Panc1 (cell line): ENCODE measurements at places on chromosomes 4 and X.

DNA sequence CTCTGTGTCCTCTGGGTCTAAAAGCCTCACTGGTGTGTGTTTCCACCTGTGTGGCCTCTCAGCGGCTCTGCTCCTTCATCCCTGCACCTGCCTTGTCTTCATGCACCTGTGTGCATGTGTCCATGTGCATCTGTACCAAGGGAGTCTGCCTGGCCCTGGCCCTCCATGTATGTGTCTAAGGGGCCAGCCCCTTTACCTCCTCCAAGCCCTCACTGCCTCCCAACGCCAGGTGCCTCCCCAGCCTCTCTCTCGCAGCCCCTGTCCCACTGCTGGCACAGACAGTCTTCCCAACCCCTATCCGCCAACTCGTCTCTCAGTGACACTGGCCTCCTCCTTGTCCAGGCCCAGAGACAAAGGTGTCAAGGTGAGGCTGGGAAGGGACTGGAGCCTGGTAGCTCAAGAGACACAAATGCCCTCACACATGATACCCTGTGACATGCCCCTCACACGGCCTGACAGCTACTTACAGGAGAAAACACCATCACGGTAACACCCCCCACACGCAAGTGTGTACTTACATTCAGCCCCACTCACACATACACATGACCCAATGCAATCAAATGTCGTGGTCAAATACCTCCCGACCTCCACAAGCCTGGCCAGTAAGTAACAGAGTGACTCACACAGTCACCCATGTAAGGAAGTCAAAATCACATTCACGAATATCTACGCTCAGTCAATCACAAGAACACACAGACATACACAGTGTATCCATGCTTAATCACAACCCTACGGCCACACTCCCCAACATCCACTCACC lies 11.4 kb downstream of the L1CAM start:
- no peak for DNase-seq

DNA sequence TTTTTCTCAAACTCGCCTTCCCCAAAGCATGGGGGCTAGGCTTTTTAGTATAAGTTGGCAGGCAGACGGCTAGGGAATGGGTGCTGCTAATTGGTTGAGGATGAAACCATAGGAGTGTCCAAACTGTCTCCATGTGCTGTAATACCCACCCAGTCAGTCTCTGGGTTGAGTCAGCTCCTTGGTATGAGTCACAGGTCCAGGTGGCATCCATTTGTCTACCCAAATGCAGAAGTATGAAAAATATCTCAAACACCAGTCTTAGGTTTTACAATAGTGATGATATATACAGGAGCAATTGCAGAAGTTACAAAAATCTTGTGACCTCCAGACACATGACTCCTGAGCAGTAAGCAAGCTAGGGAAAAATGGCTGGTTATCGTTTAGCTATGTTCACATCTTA lies 27.4 kb upstream of the CCSER1 start:
- no peak for DNase-seq

DNA sequence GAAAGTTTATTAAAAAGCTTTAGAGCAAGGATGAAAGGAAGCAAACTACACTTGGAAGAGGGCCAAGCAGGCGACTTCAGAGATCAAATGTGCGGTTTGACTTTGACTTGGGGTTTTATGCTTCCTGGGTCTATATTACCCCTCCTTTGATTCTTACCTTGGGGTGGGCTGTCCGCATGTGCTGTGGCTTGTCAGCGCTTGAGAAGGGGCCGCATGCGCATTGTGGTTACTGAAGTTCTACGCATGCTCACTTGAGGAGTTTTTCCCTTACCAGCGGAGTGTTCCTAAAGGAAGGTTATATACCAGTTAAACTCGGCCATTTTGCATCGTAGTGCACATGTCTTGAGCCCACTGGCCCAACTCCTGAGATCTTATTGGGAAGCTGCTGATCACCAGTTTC lies 9.9 kb downstream of the ZNF157 start:
- no peak for DNase-seq

- no peak for DNase-seq
These were observed 653.9 kb upstream of the MAGEB2 start for GRCh38 chrX:29561417-29561816.

GRCh38 chrX:69036674-69037573 lies 128.3 kb downstream of the PJA1 start:
- DNase-seq = no peak

DNA sequence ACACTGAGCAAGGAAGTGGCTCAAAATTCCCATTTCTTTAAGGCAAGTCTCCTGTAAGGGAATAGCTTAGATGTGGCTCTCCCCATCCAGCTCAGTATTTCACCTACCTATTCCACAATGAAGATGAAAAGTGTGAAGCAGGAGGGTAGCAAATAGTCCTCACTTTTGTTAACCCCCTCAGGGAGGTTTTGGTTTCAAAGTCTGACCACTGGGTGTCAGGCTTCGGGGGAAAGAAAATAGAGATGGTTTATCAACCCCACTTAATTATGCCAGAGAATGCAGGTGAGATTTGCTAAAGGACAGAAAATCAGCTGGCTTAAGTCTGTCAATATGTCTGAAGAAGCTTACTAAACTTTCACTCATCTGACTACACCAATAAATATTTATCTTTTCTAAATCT lies 69.5 kb downstream of the DHX15 start:
- DNase-seq = no peak

DNA sequence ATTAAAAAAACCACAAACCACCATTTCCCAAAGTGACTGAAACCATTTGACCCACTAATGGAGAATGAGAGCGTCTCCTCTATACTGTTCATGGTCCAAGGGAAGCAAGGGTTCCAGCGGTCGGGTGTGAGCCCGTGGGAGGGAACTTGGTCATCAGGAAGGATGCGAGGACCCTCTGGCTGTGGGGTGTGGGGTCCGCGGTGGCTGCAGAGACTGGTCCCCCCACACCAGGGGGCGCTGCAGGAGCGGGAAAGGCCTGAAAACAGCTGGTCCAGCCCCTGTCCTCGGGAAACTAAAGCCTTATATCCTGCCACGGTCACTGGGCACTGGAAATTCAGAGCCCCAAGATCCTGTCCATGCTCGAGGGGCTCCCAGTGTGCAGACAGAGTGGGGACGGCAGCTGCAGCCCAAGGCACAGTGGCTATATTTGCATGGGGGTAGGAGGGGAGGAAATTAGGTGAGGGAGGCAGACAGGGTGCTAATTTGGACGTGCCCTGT lies 4.3 kb downstream of the BLOC1S4 start:
- DNase-seq = no peak

DNA sequence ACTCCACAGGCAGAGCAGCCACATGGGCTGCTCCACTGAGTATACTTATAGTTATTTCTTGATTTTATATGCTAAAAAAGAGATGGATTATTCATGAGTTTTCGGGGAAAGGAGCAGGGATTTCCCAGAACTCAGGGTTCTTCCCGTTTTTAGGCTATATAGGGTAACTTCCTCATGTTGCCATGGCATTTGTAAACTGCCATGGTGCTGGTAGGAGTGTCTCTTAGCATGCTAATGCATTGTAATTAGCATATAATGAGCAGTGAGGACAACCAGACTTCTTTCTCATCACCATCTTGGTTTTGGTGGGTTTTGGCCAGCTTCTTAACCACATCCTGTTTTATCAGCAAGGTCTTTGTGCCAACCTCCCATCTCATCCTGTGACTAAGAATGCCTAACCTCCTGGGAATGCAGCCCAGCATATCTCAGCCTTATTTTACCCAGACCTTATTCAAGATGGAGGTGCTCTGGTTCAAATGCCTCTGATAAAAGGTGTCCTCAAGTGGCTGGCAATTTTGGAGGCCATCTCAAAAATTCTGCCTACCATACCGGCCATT lies 213.0 kb upstream of the VEGFC start:
- peak; percentile 13 for DNase-seq

DNA sequence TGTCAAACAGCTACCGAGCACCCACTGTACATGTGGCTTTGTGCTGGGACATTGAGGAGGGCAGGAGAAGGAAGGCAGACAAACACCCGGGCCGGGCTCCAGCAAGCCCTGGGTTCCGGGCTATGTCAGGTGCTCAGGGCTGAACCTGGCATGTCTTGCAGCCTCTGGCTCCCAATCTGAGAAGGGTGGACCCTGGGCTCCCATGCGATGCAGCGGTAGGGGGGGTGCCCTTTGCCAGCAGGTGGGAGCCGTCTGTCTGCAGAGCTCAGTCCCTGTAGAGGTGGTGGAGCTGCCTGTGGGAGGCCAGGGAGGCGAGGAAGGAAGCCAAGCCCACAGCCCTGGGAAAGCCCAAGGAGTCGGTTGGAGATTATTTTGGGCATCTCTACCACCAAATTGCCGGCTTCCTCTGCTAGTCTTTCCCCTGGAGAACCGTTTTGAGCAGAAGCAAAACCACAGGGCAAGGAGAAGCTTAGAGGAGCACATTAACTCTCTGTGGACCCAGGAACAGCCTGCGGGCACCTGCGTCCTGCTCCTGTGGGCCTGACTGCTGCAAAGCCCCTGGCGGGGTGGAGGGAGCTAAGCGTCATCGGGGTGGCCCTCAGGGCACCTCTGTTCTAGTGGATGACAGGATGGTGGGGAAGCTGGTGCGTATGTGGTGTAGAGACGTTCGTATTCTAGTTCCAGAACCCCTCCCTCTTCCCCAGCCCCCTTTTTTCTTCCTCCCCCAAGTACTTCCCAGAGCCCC lies 10.3 kb downstream of the CPZ start:
- no peak for DNase-seq
